ENCODE measurements at places on chromosomes 16 and 17.

DNA sequence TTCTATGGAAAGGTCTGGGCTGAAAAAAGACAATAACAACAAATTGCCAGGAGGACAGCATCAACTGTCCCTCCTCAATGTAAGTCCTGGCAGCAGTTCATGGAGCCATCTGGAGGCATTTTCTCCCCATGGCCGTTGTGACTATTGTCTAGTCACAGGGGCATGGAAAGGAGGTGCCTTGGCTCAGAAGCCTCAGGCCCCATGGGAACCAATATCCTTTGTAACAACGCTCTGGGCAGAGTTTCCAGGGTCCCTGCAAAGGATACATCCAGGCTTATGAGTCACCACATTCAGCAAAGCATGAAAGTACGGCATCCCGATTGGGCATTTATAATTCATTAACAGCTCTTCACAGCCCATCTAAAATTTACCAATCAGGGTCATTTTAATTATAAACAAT is 85.2 kb downstream of the GLG1 start:
- no peak for DNase-seq

DNA sequence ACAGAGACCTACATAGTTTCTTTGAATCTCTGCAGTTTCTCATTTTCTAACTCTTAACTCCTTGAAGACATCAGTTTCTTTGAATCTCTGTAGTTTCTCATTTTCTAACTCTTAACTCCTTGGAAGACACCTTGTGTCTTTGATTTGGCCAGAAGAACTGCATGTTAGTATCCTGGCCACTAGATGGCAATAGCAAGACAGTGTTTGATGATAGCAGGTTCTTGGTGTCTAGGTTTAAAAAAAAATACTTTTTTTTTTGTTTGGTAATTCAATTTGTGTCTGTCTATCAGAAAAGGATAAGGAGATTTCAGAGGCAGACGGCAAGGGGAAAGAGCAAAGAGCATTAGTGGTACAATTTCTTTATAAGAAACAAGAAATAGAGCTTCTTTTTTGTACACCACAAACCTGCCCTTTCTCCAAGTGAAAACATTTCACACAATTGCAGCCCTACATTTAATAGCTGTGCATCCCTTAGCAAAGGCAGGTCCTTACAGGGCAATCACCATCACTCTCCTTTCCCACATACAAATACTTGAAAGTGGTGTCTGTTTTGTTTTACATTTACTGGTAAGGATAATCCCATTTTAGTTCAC is 1324.9 kb upstream of the CDH8 start:
- DNase-seq, result no peak

- DNase-seq, result no peak
These were observed 5.0 kb upstream of the SDR42E1 start for GRCh38 chr16:82016263-82016662.

DNA sequence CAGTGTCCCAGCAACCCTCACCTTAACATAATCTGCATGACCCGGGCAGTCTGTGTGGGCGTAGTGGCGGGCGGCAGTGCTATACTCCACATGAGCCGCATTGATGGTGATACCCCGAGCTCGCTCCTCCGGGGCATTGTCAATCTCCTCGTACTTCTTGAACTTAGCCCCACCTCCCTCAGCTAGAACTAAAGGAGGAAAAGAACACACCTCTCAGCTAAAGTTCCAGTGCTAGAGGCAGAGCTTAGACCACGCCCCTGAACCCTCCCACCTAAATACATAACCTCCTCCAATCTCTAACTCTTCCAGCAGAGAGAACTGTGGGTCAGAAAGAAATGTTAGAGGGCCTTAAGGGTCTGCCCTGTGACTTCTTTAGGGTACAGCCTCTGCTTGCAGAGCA is 855 bp downstream of the TUFM start:
- no peak for DNase-seq

DNA sequence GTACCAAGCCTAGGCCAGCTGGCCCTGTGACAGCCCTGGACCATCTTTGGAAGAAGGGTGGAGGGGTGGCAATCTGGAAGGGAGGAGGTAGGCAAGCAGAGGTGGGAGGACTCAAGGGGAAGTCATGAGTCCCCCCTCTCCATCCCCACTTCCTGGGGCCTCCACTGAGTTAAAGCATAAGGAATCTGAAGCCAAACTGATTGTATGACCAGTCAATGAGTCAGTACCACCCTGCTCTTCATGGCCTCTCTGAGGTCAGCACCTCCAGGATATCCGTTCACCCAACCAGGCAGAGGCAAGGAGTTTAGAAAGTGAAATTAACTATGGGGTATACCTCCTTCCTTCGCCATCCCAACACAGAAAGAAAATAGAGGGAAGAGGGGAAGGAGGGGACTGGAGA is 272.7 kb downstream of the SOX9 start:
- DNase-seq, result no peak

GRCh38 chr16:19524356-19524615 is 544 bp downstream of the CCP110 start:
- no peak for DNase-seq

DNA sequence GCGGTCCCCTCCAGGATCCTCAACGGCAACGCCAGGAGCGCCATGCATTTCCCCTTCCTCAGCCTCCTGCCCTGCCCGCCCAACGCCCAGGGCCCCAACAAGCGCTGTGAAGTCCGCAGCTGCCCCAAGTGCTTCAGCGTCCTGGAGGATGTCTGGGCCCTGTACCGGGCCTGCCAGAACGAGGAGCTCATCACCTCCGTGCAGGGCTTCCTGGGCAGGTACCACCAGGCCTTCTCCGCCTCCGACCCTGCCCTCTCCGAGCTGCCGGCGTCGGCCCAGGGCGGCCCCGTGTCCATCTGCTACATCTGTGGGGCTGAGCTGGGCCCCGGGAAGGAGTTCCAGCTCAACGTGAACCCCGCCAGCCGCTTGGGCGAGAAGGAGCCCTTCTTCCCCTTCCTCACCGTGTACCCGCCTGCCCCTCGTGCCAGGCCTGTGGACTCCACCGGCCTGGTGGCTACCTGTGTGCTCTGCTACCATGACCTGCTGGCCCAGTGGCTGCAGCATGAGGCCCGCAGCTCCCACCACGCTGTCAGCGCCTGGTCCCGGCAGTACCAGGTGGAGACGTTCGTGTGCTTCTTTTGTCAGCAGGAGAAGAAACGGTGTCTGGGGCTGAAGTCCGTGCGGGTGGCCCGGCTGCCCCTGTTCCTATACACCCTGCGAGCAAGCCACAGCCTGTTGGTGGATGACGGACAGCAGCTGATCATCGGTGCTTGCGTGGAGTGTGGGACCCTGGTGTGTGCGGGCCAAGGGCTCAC is 58.9 kb upstream of the CIBAR2 start:
- DNase-seq, result no peak

DNA sequence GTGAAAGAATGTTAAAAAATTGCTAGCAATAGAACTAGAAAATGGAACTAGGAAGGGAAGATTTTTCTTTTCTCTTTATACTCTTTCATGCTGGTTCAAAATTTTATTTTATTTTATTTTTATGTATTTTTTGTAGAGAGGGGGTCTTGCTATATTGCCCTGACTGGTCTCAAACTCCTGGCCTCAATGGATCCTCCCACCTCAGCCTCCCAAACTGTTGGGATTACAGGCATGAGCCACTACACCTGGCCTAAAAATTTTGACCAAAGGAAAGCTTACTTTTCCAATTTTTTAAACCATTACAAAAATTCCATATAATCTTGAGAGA is 10.0 kb upstream of the TERF2 start:
- no peak for DNase-seq

GRCh38 chr17:57870283-57870635 is 20.4 kb upstream of the MRPS23 start:
- no peak for DNase-seq

All from stimulated activated naive CD4-positive, alpha-beta T cell (primary cell).